Purkinje cell (primary cell): ENCODE measurements at places on chromosomes 6 and 20. TPM values are rescaled to one million over a fixed set of nuclear protein-coding genes. Genes with fewer than 3 reads are reported as not detected.

Gene CYP21A2
- polyA plus RNA-seq: 0.20 TPM in 1 of 2 replicates, not detected in the other

Gene ESR1
- polyA plus RNA-seq: 0.64 and 0.95 TPM in 2 replicates

Gene MUCL3
- polyA plus RNA-seq: not detected in 2 replicates

Gene TCF21
- not detected in 2 replicates for polyA plus RNA-seq

Gene TBP
- polyA plus RNA-seq: 13.1 and 18.3 TPM in 2 replicates

Gene NXT1
- 1.4 and 2.0 TPM in 2 replicates for polyA plus RNA-seq

Gene MATN4
- not detected in 2 replicates for polyA plus RNA-seq
